NCI-H2029 (cell line): ENCODE measurements at places on chromosomes 1 and 21.

DNA sequence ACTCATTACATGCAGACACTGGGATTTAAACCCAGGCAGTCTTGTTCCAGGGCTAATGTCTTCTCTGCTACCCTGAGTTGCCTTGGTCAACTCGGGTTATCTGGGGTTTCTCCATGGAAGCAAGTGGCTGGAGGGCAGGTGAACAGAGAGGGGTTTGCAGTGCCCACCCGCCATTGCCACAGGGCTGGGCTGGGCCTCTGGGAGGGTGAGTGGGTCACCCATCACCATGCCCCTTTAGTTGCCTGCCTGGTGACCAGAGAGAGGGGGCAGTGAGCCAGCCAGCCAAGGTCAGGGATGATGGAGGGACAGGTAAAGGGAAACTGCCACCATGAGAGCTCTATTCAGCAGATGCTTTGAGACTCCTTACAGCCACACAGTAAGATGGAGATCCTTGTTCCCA, 53.2 kb downstream of the GRIK3 start:
- no peak for DNase-seq

GRCh38 chr1:245656189-245656717, 501.5 kb downstream of the KIF26B start:
- no peak for DNase-seq

- no peak for DNase-seq
Measured at GRCh38 chr1:178538192-178538916, 25.4 kb downstream of the TEX35 start.

DNA sequence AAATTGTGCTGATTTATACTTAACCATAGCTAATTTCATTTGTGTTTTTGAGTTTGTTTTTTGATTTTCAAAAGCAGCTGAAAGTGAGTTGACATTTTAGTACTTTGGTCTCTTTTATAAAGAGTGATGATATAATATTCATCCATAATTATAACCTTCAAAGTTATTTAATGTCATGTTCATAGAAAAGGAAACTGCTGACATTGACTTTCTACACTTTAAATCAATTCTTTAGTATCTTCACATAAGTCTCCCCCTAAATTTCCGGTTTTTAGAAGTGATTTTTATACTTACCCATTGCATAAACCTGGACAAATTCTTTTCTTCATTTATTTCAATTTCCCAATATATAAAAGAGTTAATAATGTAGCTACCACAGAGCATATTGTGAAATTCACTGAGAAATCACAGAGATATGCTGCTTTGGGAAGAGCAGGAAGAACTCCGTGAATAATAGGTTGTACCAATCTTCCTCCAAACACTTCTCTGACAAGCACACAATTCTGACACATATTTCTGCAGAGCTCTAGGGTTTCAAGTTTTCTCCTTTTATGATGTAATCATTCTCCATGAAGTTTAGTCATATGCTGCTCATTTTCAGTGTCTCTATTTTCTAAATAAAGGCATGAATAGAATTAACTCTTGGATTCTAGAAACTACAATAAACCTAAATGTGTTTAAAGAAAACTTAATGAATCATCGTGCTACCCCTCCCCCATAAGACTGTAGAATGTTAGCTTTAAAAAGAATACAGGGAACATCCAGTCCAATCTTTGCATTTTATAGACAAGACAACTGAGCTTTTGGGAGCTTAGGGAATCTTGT, 25.6 kb upstream of the CDC42BPA start:
- no peak for DNase-seq

DNA sequence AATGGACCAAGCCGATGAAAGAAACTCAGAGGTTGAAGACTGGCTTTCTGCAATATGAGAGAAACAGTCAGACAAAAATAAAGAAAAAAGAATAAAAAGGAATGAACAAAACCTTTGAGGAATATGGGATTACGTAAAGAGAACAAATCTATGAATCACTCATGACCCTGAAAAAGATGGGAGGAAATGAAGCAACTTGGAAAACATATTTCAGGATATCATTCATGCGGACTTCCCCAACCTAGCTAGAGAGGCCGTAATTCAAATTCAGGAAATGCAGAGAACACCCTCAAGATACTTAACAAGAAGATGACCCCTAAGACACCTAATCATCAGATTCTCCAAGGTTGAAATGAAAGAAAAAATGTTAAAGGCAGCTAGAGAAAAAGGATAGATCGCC, 705.3 kb upstream of the CHRM3 start:
- no peak for DNase-seq

- no peak for DNase-seq
Measured at GRCh38 chr1:15714406-15715136, 21.5 kb upstream of the SLC25A34 start.

- DNase-seq, result no peak
Measured at GRCh38 chr1:203644661-203645510, 18.3 kb downstream of the ATP2B4 start.

DNA sequence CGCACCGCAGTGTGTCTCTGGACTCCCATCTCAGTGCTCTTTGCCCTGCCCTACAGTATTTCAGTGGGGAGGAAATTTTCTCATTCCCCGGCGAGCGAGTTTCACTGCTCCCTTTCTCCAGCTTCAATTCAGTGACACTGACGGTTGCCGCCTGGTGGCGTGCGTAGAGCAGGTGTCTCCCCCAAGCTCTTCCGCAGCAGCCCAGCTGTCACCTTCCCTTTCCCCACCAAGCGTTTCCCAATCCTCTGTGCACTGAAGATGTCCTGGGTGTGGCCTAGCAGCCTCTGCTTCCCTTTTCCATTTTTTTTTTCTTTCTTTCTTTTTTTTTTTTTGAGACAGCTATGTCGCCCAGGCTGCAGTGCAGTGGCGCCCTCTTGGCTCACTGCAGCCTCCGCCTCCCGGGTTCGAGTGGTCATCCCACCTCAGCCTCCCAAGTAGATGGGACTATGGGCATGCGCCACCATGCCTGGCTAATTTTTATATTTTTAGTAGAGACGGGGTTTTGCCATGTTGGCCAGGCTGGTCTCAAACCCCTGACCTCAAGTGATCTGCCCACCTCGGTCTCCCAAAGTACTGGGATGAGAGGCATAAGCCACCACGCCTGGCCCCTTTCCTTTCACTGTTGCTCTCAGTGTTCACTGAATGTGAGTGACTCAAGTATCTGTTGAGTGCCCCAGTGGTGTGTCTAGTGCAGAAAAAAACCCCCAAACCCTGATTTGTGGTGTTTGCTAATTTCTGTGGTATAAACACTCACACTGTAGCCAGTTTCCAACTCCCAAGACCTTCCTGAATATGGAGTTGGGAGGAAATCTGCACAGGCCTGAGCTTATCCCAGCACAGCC, 30.1 kb downstream of the TNFRSF1B start:
- DNase-seq, result no peak

DNA sequence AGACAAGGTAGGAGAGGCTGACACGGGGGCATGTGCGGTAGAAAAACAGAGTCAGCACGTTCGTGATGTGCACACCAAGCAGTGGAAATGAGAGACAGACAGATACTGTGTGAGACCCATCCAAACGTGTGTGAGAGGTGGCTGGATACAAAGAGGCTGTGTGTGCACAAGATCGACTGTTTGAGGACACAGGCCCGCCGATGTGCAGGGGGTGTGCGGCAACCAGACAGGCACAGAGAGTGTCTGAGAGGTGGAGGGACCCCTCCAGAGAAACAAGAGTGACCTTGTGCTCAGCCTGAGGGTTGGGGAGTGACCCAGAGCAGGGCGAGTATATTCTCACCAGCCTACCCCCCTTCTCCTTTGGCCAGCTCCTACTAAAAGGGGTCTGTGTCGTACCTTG, 97.8 kb upstream of the IPO9 start:
- no peak for DNase-seq

DNA sequence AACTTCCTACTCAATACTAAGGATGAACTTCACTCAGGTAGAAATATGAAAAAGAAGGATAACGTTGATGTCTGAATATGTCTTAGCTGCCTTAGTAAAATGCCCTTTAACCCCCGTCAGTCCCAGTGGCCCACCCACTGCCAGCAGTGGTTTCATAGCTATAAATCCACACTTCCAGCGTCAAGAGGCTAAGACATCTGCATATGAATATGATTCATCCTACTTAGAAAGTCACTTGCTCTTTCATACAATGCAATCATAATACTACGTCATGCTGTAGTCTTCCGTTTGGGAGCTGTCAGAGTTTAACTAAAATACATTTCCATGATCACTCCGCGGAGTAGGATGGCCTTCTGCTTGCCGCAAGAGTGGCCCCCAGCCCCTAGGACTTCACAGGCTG, 247.3 kb downstream of the SDCCAG8 start:
- no peak for DNase-seq
